T-cell (primary cell): ENCODE measurements at places on chromosomes 4 and X. TPM values are rescaled to one million over a fixed set of nuclear protein-coding genes. Genes with fewer than 3 reads are reported as not detected.

DNA sequence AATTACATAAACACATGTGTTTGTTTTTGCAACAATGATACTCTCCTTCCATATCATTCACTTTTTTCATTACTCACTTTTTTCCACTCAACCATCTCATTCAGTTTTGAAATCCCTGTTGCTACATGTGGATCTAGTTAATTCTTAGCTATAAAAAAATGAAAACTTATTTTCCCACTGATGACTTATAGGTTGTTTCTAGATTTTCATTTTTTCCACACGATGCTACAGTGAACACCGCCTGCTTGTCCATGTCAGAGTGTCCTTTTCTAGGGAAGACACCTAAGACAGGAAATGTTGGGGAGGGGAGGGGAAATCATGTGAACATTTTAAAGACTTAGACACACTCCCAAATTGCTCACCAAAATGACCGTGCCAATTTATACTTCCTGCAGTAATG lies 70.2 kb downstream of the SUPT20HL2 start:
- no peak for DNase-seq
- no peaks in the 10 kb centered on the region for H3K4me1 ChIP-seq
- no peaks in the 10 kb centered on the region for H3K27me3 ChIP-seq
- no peaks in the 10 kb centered on the region for H3K36me3 ChIP-seq
- H3K27ac ChIP-seq, result no peak overlapping the region

DNA sequence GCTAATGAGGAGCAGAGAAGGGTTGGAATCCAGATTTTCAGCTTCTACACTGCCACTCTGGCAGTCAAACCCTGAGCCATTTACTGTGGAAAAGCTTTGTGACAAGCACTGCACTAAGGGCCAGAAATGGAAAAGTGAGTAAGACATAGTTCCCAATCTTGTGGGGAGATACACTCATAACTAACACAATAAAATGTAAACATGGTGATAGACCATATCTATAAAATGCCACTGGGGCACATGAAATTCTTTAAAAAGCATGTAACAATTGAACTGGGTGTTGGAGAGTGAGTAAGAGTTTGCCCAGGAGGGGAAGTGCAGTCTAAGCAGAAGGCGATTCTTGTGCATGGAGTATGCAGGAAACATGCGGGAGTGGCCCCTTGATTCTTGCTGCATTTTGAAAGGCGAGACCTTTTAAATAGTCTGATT lies 32.0 kb upstream of the ANXA5 start:
- no peaks in the 10 kb centered on the region for H3K36me3 ChIP-seq
- no peak overlapping the region for H3K27ac ChIP-seq
- peaks cover 2% of the 10 kb centered on the region for H3K27me3 ChIP-seq
- DNase-seq, result no peak
- no peak overlapping the region for H3K4me3 ChIP-seq
- peaks cover 2% of the 10 kb centered on the region for H3K4me1 ChIP-seq

DNA sequence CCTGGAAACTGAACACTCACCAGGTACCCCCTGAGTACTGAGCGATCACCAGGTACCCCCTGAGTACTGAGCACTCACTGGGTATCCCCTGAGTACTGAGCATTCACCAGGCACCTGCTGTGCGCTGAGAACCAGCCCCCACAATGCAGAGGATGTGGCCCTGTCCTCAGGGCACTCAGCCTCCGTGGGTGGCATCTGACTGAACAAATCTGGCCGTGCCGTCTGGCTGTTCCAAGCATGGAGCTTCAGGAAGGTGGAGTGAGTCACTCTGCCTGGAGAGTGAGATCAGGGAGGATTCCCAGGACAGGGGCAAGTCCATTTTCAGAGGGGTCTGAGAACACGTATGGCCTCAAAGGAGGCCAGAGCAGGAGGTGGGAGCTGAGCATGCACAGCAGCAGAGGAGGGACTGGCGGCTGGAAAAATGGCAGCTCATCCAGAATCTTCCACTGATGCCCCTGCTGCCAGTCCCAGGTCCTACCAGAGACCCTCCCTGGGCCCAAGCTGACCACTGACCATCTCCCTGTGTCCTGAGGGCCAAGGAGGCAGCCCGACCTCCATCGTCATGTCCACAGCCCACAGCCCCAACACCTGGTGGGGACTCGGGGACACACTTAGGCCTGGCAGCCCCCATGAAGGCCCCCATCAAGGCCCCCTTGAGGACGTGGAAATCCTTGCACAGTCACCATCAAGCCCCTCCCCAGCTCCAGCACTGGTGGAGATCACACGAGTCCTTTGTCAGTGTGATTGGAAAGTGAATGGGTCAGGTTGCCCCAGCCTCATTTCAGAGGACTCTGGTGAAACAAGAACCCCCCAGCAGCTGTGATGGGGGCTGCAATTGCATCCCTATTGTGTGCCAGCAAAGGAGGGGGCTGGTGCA lies 94.1 kb downstream of the HMX1 start:
- no peaks in the 10 kb centered on the region for H3K36me3 ChIP-seq
- no peak for DNase-seq
- H3K27ac ChIP-seq, result no peak overlapping the region
- no peaks in the 10 kb centered on the region for H3K4me1 ChIP-seq

DNA sequence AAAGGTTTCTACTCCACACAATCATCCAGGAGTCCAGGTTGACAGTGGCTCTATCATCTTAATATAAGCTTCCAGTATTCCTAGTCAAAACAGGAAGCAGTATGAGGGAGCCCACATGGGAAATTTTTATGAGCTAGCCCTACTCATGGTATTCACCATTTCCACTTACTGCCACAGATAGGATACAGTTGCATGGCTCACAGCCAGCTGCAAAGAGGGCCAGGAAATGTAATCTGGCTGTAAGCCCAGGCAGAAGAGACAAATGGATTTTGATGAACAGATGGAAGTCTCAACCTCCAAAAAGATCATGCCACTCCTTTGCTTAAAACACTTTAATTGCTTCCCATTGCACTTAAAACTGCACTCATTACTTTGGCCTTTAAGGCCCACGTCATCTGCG lies 150.6 kb downstream of the ADAMTS3 start:
- no peak for DNase-seq
- no peak overlapping the region for H3K27ac ChIP-seq
- no peak overlapping the region for H3K4me3 ChIP-seq
- no peaks in the 10 kb centered on the region for H3K27me3 ChIP-seq

GRCh38 chrX:41302370-41302769 lies 31.6 kb upstream of the DDX3X start:
- no peak overlapping the region for H3K27ac ChIP-seq
- no peaks in the 10 kb centered on the region for H3K27me3 ChIP-seq
- H3K4me3 ChIP-seq, result no peak overlapping the region
- H3K36me3 ChIP-seq, result no peaks in the 10 kb centered on the region
- no peaks in the 10 kb centered on the region for H3K4me1 ChIP-seq

GRCh38 chr4:8828869-8829268 lies 42.8 kb downstream of the HMX1 start:
- no peak for DNase-seq
- no peaks in the 10 kb centered on the region for H3K36me3 ChIP-seq
- no peaks in the 10 kb centered on the region for H3K4me1 ChIP-seq
- H3K27ac ChIP-seq, result no peak overlapping the region
- H3K4me3 ChIP-seq, result no peak overlapping the region

DNA sequence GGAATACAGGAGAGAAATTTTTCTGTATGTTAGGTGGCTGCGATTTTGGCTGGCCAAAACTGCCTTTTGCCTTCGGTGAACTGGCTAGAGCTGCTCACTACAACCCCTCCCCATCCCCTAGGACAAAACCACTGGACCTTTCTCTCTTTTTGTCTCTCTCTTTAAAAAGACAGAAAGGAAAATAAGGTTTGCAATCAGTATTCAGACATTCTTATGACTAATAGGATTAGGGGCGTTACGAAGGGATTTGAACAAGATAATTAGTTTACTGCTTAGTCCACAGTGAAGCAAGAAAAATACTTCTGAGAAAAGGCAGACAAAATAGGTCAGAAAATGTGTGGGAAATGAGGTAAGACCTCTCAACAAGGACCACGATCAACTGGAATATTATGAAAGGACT lies 180.4 kb downstream of the SLIT2 start:
- H3K27me3 ChIP-seq, result no peaks in the 10 kb centered on the region
- H3K4me1 ChIP-seq, result no peaks in the 10 kb centered on the region
- no peak overlapping the region for H3K27ac ChIP-seq
- no peaks in the 10 kb centered on the region for H3K36me3 ChIP-seq

- no peak overlapping the region for H3K27ac ChIP-seq
- H3K36me3 ChIP-seq, result no peaks in the 10 kb centered on the region
- no peaks in the 10 kb centered on the region for H3K4me1 ChIP-seq
- DNase-seq, result no peak
- H3K4me3 ChIP-seq, result no peak overlapping the region
- no peaks in the 10 kb centered on the region for H3K27me3 ChIP-seq
These were observed 89.6 kb upstream of the PITX2 start for GRCh38 chr4:110712486-110712885.

USP17L29 gene
- total RNA-seq, result not detected

ASB5 gene
- total RNA-seq, result not detected

RAB33A gene
- 4.4 TPM for total RNA-seq

SYTL4 gene
- 0.20 TPM for total RNA-seq

ADAM29 gene
- not detected for total RNA-seq

RASL11B gene
- 0.35 TPM for total RNA-seq

FDCSP gene
- total RNA-seq, result not detected

NAA11 gene
- total RNA-seq, result not detected
